ENCODE measurements at places on chromosomes 11 and 22. TPM values are rescaled to one million over a fixed set of nuclear protein-coding genes. Genes with fewer than 3 reads are reported as not detected.

DNA sequence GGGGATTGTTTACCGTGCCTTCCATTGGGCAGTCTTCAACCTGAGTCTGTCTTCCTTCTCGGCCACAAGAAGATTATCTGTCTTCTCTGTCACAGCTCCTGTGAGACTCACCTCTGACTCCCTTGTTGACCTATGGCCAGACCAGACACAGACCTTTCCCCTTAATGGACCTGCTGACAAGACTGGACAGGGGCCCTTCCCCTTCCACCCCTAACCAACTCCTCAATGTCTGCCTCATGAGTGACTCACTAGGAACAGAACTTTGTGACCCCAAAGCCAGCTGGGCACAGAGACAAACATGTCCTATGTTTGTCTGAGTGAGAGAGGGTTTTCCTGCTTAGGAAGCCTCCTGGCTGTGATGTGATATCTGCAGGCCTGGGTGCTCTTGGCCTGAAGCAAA lies 405.0 kb downstream of the BRD1 start:
- H3K4me1 ChIP-seq = peaks cover 6% of the 10 kb centered on the region
- DNase-seq = no peak
- H3K4me3 ChIP-seq = no peak overlapping the region
- H3K27ac ChIP-seq = no peak overlapping the region
- H3K27me3 ChIP-seq = peaks cover 4% of the 10 kb centered on the region
- no peaks in the 10 kb centered on the region for H3K36me3 ChIP-seq

DNA sequence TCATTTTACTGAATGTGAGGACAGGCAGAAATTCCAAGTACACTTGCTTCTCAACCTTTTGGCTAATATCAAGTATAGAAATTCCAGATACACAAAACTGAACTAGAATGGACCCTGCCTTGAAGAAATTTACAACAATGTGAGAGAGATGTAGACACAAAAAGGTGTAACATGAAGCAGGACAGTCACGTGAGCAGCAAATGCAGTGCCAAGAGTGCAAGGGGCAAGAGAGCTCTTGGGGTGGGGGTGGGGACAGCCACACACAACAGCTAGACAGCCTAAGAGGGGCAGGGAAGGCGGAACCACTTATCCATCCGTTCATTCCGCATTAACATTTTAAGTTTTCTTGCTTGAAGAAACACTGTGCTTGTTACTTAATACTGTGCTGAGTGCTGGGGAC lies 28.9 kb downstream of the PLEKHA7 start:
- H3K4me1 ChIP-seq = peaks cover 51% of the 10 kb centered on the region
- H3K36me3 ChIP-seq = no peaks in the 10 kb centered on the region
- H3K27me3 ChIP-seq = peaks cover 3% of the 10 kb centered on the region
- no peak overlapping the region for H3K27ac ChIP-seq
- DNase-seq = no peak
- H3K4me3 ChIP-seq = no peak overlapping the region

- no peaks in the 10 kb centered on the region for H3K27me3 ChIP-seq
- H3K4me1 ChIP-seq = no peaks in the 10 kb centered on the region
- DNase-seq = no peak
- H3K36me3 ChIP-seq = peaks cover 13% of the 10 kb centered on the region
These were observed 5.4 kb downstream of the PCF11 start for GRCh38 chr11:83162377-83162776.

- H3K4me3 ChIP-seq = no peak overlapping the region
- no peaks in the 10 kb centered on the region for H3K27me3 ChIP-seq
- DNase-seq = no peak
- H3K27ac ChIP-seq = no peak overlapping the region
These were observed 13.5 kb downstream of the PRR14L start for GRCh38 chr22:31736458-31736857.

DNA sequence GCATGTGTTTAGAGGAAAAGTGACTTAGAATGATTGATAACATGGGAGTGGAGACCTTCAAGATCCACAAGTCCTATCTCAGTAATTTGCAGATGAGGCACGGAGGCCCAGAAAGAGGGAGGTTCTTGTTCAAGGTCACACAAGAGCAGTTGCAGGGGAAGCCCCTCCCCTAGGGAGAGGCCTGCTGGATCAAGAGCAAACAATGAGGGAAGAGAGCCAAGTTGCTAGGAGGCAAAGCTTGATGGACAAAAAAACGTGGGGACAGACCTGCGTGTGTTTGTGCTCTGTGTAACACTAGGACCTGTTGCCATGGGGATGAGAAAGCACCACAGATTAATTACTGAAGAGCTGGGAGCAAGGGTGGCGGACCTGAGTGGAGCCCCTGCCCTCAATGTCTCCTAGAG lies 6.4 kb upstream of the MFRP start:
- H3K4me3 ChIP-seq = no peak overlapping the region
- H3K4me1 ChIP-seq = peaks cover 37% of the 10 kb centered on the region

- H3K27me3 ChIP-seq = no peaks in the 10 kb centered on the region
- H3K27ac ChIP-seq = no peak overlapping the region
- H3K36me3 ChIP-seq = peaks cover 79% of the 10 kb centered on the region
- H3K4me3 ChIP-seq = no peak overlapping the region
These were observed 14.4 kb upstream of the GRK2 start for GRCh38 chr11:67251841-67252240.

GRCh38 chr11:111393096-111393495 lies 14.0 kb upstream of the POU2AF1 start:
- no peak for DNase-seq
- no peak overlapping the region for H3K4me3 ChIP-seq
- H3K27me3 ChIP-seq = peaks cover 4% of the 10 kb centered on the region
- peaks cover 5% of the 10 kb centered on the region for H3K4me1 ChIP-seq

GRCh38 chr11:122028545-122028944 lies 87.5 kb downstream of the BLID start:
- H3K27me3 ChIP-seq = no peaks in the 10 kb centered on the region
- H3K36me3 ChIP-seq = no peaks in the 10 kb centered on the region
- H3K4me3 ChIP-seq = no peak overlapping the region
- no peak for DNase-seq
- H3K4me1 ChIP-seq = no peaks in the 10 kb centered on the region
- no peak overlapping the region for H3K27ac ChIP-seq

DNA sequence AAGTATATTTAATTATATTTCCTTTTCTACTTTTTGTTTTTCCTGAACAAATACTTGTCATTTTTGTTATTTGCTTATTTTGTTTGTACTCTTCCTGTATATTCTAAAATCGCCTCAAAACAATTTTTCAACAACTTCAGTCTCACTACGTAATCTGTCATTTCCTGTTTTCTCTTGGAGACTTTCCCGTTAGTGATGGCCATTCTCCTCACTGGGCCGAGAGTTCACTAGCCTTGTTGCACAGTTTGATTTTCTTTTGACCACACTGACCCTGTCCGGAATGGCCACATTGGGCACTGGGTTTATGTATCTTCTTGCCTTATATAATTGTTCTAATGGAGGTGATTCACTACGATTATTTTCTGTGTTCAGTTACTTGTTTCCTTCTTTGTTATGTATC lies 726.1 kb downstream of the FAM181B start:
- no peaks in the 10 kb centered on the region for H3K36me3 ChIP-seq
- H3K4me3 ChIP-seq = no peak overlapping the region
- H3K27ac ChIP-seq = no peak overlapping the region

BARX2 gene
- 1.2 TPM for total RNA-seq

GRCh38 chr22:46696229-46696518 lies 41.9 kb downstream of the CERK start:
- no peak for DNase-seq
- peaks cover 96% of the 10 kb centered on the region for H3K36me3 ChIP-seq
- no peak overlapping the region for H3K4me3 ChIP-seq
- peaks cover 20% of the 10 kb centered on the region for H3K4me1 ChIP-seq

- no peaks in the 10 kb centered on the region for H3K27me3 ChIP-seq
- H3K4me3 ChIP-seq = no peak overlapping the region
- DNase-seq = no peak
- H3K36me3 ChIP-seq = peaks cover 9% of the 10 kb centered on the region
- no peak overlapping the region for H3K27ac ChIP-seq
These were observed 67.6 kb downstream of the MPPED1 start for GRCh38 chr22:43479301-43479950.

GRCh38 chr11:1767399-1768140 lies 3.8 kb upstream of the CTSD start:
- peaks cover 16% of the 10 kb centered on the region for H3K4me1 ChIP-seq
- no peaks in the 10 kb centered on the region for H3K27me3 ChIP-seq
- H3K4me3 ChIP-seq = no peak overlapping the region
- peaks cover 4% of the 10 kb centered on the region for H3K36me3 ChIP-seq
- no peak for DNase-seq

MUC5AC gene
- not detected for total RNA-seq

GRCh38 chr11:92976681-92977080 lies 7.2 kb downstream of the MTNR1B start:
- H3K4me3 ChIP-seq = no peak overlapping the region
- DNase-seq = no peak
- H3K27ac ChIP-seq = no peak overlapping the region
- H3K27me3 ChIP-seq = no peaks in the 10 kb centered on the region

GRCh38 chr22:34096770-34097169 lies 176.5 kb upstream of the LARGE1 start:
- no peak for DNase-seq
- H3K27me3 ChIP-seq = no peaks in the 10 kb centered on the region
- no peak overlapping the region for H3K27ac ChIP-seq
- no peaks in the 10 kb centered on the region for H3K36me3 ChIP-seq
- no peaks in the 10 kb centered on the region for H3K4me1 ChIP-seq

DNA sequence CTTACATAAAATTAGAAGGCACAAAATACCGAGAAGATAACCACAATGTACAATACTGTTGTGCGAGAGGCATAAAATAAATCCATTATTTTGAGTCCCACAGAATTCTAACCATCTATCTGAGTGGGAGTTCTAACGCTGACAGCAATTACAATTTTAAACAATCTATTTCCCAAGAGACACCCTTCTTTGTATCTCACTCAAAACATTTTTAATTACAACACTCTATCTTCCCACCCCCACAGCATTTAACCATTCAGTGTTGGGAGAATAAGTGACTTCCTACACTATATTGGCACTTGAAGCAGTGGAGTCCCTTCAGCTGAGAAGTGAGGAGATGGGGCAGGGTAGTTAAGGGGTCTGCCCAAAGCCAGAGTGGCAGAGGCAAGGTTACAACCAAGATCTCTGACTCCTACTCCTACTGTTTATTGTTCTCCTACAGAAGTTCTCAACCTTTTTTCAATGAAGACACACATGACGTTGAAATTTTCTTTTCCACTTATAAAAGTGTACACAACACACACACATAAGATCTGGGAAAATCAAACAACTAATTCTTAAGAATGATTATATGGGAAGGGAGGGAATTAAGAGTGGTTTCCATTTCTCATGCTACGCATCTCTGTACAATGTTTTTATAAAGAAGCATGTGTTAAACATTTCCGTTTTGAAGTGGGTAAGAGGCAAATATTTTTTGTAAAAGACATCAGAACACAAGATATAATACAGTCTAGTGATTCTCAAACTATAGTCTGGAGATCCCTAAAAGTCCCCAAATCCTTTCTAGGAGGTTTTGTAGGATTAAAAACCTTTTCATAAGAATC lies 10.9 kb downstream of the SLC25A17 start:
- no peak for DNase-seq
- H3K4me1 ChIP-seq = no peaks in the 10 kb centered on the region
- H3K27me3 ChIP-seq = no peaks in the 10 kb centered on the region
- H3K27ac ChIP-seq = no peak overlapping the region
- H3K36me3 ChIP-seq = peaks cover 7% of the 10 kb centered on the region

GRCh38 chr22:37546437-37547250 lies 13.6 kb upstream of the CDC42EP1 start:
- DNase-seq = no peak
- H3K27ac ChIP-seq = peak overlapping the region; percentile 97

GRCh38 chr11:70365544-70365927 lies 32.8 kb upstream of the CTTN start:
- peaks cover 37% of the 10 kb centered on the region for H3K36me3 ChIP-seq
- no peak overlapping the region for H3K27ac ChIP-seq
- no peak overlapping the region for H3K4me3 ChIP-seq
- H3K27me3 ChIP-seq = no peaks in the 10 kb centered on the region
- DNase-seq = no peak

DNA sequence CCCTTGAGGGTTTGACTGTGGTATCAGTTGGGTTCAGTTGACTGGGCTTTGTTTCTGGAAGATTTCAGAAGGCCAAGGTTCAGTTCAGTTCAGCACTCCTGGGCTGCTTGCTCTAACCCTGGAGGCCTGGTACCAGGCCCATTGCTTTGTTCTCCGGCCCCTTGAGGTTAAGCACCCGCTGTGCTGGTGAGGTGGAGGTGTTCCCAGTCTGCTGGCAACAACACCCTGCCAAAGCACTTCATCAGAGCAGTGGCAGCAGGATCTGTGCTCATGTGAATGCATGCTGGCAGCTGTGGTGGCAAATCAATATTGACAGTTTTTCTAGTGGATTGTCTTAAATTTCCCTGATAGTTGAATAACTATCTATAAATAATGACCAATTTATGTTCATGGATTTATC lies 3.8 kb upstream of the SCGB1D1 start:
- no peak for DNase-seq
- H3K36me3 ChIP-seq = no peaks in the 10 kb centered on the region
- H3K27ac ChIP-seq = no peak overlapping the region
- peaks cover 4% of the 10 kb centered on the region for H3K27me3 ChIP-seq

KLHL22 gene
- total RNA-seq = 40.8 TPM

DNA sequence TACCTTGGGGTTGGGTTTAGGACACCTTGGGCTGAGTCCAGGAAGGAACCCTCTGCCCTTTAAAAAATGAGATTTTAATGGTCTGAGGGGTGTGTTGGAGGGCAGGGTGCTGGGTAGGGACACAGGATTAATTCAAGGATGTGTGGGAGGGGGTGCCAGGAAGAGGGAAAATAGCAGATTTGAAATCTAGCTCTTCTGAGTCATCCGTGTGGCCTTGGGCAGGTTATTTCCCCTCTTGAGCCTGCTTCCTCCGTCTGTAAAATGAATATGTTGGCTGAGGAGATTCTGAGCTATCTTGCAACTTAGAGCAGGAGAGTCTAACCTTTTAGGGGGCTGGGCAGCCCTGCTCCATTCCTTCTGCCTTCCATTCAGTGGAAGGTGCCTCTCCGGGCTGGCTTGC lies 3.0 kb downstream of the TSPAN18 start:
- H3K4me1 ChIP-seq = peaks cover 57% of the 10 kb centered on the region
- peak overlapping the region; percentile 77 for H3K27ac ChIP-seq
- no peak for DNase-seq
- H3K27me3 ChIP-seq = no peaks in the 10 kb centered on the region

- H3K27me3 ChIP-seq = no peaks in the 10 kb centered on the region
- no peak for DNase-seq
- H3K4me3 ChIP-seq = no peak overlapping the region
- no peaks in the 10 kb centered on the region for H3K4me1 ChIP-seq
- no peaks in the 10 kb centered on the region for H3K36me3 ChIP-seq
These were observed 5.6 kb downstream of the CD5 start for GRCh38 chr11:61107888-61108287.

Measured in spinal cord (tissue), 10 donors.